ENCODE measurements at places on chromosomes 3 and 15.

GRCh38 chr15:55774113-55774970 is 31.4 kb upstream of the PRTG start:
- no peak for DNase-seq

DNA sequence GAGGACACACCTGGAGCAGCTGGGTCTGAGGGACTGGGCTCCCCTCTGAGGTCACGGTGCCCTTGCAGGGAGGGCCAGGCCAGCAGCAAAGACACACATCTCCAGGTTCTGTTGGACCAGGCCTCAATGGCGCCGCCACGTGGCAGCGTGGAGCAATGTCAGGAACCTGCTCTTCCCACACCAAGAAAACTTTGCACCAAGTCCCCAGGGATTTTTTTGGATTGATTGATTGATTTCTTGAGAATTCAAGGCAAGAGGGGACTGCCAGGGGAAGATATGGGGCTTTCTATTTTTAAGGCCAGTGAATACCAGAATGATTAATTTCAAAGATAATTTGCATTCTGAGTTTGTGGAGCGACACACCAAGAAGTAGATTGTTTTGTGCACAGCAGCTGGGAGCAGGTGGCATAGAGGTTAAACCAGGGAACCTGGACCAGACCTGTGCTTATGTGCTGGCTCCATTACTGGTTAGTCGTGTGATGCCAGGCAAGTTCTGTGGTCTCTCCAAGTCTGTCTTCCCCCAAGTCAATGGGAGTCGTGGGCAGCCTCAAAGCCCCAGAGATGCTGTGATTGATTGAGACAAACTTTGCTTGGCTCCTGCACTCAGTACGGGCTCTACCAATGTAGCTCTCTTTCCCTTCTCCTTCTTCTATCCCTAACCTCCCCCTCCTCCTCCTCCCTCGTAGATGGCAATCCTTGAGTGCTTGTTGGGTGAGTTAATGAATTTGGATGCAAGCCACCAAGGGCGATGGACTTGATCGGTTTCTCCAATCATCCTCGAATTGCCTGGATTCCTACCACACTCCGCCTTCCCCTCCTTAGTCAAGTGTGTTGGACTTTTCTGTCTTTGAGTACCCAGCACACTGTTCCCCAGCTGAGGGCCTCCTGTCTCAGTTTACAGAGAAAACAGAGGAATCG is 96.2 kb upstream of the TRPM1 start:
- no peak for DNase-seq

DNA sequence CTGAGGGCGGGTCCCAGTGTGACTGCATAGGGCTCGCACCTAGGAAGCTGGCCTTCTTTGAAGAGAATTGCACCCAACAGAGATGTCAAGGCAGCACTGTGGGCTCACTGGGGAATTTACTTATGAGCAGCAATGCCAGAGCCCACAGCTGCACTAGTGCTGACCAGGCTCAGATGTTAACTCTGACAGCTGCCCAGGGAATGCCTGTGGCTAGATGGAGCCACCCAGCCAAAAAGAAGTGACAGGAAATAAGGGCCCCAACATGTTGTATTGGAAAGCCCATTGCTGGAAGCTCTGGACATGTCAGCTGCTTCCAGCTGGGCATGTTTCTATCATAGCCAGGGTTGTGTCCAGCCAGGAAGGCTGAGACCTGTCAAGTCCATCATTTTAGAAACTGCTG is 90.9 kb upstream of the ZNF280D start:
- peak; percentile 67 for DNase-seq

- DNase-seq = no peak
Observed at GRCh38 chr15:23482764-23483489, 35.9 kb upstream of the GOLGA6L2 start.

GRCh38 chr15:57415602-57416001 is 39.3 kb downstream of the CGNL1 start:
- peak; percentile 58 for DNase-seq

DNA sequence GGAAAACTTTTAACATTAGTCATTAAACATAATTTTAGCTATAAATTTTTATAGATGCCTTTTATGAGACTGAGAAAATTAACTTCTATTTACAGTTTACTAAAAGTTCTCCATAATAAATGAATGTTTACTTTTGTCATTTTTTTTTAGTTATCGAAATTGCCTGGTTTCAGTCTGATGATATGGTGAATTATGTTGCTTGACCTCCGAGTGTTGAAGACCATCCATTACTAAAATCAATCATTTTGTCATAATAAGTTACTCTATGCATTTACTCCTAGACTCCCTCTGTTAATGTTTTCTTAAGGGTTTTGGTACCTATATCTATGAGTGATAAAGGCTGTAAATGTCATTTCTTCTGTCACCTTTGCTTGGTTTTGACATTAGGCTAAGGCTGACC is 516.0 kb upstream of the ROBO1 start:
- no peak for DNase-seq

- DNase-seq = no peak
Observed at GRCh38 chr3:107669669-107670068, 146.9 kb downstream of the BBX start.

GRCh38 chr3:123353850-123354233 is 95.0 kb downstream of the ADCY5 start:
- DNase-seq = no peak

DNA sequence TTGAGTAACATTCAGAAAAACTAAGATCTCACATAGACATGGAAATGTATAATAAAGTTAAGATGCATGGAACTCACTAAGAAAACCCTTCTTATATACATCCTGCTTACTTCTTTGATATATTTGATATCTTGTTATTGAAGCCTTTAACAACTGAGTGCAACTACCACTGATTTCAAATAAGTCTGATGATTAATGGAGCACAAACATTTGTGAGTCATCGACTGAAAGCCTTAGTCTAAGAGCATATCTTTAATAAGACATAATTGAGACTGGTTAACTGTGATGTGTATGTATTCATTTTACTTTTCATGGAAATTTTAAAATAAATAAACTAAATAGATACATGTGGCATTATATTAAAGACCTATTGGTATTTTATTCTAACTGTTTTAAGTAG is 740.5 kb downstream of the EPHA3 start:
- DNase-seq = no peak

- no peak for DNase-seq
Observed at GRCh38 chr3:135792174-135792573, 173.4 kb upstream of the PPP2R3A start.

DNA sequence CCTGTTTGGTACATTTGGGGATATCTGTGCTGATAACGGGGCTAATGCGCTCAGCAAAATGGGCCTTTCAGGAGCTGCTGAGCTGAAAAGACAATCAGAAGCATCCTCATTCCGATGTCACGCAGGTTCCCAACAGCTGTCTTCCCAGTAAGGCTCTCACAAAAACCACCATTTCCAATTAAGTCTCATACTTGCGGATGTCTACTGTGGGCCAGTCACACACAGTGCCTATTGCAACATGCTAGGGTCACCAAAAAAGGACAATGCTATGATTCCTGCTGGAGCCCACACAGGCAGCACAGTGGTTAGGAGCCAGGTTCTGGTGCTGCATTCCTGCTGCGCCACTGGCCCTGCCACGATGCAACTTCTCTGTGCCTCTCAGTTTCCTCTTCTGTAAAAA is 16.4 kb upstream of the LDHAL6B start:
- DNase-seq = no peak

GRCh38 chr3:52253314-52254304 is 8.1 kb downstream of the PPM1M start:
- DNase-seq = no peak

GRCh38 chr3:3080309-3080708 is 29.9 kb downstream of the IL5RA start:
- DNase-seq = no peak

DNA sequence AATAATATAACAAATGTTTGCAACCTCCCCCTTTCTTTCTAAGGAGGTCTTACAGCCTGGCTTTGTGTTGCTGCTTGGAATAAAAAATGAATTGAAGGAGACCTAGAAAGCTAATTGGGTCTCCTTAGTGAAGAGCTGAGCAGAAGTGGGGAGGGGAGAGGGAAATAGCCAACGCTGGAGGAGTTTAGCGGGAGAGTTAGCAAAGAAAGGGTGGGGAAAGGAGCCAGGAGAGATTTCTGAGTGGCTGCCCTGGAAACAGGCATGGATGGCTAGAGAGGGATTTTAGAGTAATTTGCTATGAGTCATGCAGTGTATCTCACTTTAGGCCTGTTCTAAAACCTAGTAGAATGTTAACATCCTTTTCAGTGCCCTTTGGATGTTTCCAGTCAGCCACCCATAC is 45.2 kb upstream of the PFN2 start:
- DNase-seq = no peak

DNA sequence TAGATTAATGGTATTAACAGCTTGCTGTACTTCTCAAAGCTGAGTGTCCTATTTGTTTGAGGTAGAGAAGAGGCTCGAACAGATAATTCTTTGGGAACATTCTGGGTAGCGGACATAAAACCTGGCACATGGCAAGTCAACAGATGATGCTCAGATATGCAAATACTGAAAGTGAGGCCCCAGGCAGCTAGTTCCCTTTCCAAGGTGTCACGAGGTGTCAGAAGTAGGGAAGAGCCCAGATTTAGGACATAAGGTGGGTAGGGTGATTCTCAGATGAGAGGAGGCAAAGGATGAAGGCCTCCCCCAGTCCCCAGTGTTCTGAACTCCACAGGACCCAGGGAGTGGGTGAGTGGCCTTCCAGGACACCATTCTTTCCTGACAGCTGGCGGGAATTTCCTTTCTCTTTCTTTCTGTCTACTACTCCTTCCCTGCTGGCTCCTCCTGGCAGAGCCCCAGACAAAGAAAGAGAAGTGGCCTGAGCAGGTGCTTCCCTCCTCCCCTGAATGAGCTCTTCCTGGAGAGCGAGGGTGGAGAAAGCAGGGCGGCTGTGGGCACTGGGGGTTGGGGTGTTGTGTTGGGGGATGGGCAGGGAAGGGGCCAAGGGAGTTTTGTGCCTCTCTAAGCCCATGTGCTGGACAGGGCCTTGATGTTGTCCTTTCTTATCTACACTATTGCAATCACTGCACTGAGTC is 87.5 kb downstream of the CORO2B start:
- no peak for DNase-seq

Data from muscle of back (tissue), 13 donors.